Stimulated activated CD8-positive, alpha-beta memory T cell treated with anti-CD3 and anti-CD28 coated beads, Interleukin-4, amount 100 ng/mL, for 48 hours (primary cell): ENCODE measurements at places on chromosomes 4 and X.

GRCh38 chr4:103853146-103853545 is 133.4 kb upstream of the TACR3 start:
- DNase-seq = no peak

GRCh38 chr4:53752124-53752523 is 160.8 kb upstream of the LNX1 start:
- no peak for DNase-seq

- DNase-seq = no peak
Measured at GRCh38 chrX:45070116-45071007, 130.3 kb downstream of the DIPK2B start.

DNA sequence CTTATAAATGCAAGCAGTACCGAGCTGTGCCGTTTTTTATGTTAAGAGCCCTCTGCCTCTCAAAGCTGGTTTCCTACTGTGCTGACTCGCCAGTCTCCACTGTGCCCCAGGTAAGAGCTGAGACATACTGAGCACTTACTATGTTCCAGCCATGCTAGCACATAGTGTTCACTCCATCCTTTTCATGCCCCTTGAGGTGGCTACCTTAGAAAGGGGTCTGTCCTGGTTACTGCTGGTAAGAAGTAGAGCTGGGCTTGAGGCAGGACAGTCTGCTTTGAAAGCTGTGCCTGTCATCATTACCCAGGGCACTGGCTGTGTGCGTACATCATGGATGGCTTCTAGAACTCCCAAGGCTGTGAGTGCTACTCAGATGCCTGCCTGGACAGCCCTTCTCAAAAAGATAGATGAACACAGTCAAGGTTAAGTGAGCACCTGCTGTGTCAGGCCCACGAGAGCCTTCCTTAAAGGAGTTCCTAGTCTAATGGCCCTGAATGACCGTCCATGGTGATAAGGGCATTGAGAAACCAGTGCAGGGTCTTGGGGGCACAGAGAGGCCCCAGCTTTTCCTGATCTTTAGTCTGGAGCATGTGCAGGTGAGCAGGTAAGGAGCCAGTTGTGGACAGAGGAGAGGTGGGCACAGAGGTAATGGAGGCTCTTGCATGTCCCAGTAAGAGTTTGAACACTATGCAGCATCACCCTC is 1.6 kb downstream of the STK32B start:
- no peak for DNase-seq

DNA sequence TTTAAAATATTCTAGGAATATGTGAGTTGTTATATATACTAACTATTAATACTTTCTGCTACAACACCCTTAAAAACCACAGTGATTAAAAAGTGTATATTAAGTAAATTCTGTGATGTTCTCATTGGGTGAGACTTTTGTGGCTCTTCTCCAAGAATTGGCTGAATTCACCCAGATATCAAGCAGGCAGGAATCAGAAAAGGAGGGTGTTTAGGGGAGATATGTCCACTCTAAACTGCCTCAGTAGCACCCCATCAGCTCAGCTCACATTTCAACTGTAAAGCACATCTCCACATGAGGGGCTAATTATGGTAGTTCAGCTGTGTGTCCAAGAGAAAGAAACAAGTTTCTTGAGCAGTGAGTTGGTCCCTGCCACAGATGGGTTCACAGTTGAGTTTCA is 165.0 kb downstream of the GALNTL6 start:
- DNase-seq = no peak

DNA sequence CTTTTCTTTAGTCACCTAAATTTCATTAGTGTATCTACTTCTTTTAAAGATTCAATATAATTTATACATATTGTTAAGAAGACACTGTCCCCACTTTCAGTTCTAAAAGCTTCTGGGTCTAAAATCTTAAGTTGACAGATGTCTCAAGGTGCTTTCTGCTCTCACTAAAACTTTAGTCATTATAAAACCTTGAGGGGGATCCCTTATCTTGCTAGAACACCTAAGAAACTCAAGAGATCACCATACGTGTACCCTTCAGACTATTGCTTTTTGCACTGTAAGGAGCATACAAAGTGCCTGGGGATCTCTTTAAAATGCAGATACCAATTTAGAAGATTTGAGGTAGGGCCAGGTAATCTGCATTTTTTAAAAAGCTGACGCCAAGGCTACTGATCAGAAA is 30.1 kb downstream of the CYBB start:
- DNase-seq = no peak

- DNase-seq = no peak
Measured at GRCh38 chr4:105181259-105181658, 34.6 kb downstream of the TET2 start.

- DNase-seq = no peak
Measured at GRCh38 chr4:76365636-76366035, 55.3 kb downstream of the CCDC158 start.

GRCh38 chr4:123476089-123476488 is 79.5 kb downstream of the SPRY1 start:
- no peak for DNase-seq

DNA sequence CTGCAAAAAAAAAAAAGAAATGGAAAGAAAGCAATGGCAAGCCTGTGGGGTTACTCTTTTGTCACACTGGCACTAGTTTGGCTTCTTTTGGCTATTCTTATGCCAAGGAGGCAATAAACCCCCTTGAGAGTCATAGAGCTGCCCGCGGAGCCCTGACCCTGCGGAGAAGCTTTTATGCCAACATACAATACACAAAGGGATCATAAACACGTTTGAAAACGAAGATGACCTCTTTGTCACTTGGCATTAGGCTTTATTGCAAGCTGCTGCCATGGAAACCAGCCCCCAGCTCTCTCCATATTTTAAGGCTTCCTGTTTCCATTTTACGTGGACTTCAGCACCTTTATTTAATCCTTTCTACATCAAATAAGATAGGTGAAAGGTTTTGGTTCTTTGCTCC is 7.6 kb downstream of the NEUROG2 start:
- no peak for DNase-seq

DNA sequence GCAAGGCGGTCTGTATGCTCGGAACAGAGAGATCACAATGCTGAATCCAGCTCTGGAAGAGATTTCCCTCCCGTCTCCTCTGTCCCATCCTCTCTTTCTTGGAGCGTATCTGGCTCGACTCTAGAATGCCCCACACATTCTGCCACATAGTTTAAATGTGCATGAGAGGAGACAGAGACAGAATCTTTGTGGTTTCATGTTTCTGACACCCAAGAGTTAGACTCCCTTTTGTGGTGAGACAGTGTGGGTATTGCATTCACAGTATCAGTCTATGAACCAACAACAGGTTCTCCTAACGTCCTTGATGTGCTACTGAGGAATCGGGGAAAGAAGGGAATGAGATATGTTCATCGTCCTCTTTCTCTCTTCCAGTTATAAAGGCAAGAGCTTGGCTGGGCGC is 25.3 kb downstream of the FAM47E start:
- no peak for DNase-seq

GRCh38 chr4:21139327-21139726 is 439.1 kb downstream of the PACRGL start:
- DNase-seq = no peak

GRCh38 chr4:143281507-143282190 is 55.0 kb upstream of the GAB1 start:
- DNase-seq = no peak

GRCh38 chr4:20196476-20196875 is 55.2 kb upstream of the SLIT2 start:
- no peak for DNase-seq

- DNase-seq = no peak
Measured at GRCh38 chr4:66000510-66001117, 330.3 kb upstream of the EPHA5 start.

DNA sequence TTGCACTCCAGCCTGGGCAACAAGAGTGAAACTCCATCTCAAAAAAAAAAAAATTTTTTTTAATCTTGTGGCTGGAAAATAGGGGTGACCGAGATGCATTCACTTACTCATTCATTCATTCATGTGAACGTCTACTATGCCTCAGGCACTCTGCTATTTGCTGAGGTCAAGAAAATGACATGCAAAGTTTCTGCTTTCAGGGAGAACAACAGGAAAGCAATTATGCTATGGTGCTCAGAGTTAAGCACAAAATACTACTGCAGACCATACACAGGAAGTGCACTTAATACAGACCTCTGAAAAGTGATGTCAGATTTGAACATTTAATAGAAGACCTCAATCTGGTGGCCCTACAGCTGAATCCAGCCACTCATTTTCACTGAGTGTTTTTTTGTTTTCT is 59.6 kb upstream of the DUSP21 start:
- DNase-seq = no peak

DNA sequence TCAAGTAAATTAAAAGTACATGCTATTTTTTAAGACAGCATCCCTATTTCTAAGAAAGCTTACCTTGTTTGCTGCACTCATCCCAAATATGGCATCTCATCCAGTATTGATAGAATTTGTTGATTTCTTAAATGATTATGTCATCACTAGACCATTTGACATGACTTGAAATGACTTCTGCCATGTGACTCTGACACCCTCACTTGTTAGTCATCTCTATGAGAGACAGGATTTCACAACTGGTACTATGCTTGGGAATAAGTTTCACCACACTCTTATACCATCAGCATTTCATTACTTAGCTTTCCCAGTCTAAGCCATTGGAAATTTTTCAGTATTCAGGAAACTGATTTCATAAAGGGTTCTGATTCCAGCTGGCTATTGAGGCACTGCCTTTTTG is 55.3 kb downstream of the TMPRSS11F start:
- DNase-seq = no peak

DNA sequence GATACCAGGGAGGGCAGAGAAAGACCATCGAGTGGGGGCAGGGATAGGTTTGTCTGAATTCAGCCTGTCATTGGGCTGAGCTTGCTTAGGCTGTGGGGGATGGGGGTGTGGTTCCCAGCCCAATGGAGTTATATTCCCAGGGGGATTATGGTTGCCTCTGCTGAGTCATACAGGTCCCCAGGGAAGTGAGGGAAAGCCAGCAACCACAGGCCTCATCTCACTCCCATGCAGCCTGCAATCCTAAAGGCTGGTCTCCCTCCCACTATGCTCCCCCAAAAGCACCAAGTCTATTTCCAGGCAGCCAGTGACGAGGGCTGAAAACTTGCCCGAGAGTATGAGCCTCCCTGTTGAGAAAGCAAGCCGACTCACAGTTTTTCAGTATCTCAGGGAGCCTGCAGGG is 39.3 kb downstream of the AFM start:
- DNase-seq = no peak

GRCh38 chr4:113447769-113448168 is 313.8 kb downstream of the CAMK2D start:
- no peak for DNase-seq

- DNase-seq = no peak
Measured at GRCh38 chrX:38500141-38500540, 61.2 kb upstream of the TSPAN7 start.

DNA sequence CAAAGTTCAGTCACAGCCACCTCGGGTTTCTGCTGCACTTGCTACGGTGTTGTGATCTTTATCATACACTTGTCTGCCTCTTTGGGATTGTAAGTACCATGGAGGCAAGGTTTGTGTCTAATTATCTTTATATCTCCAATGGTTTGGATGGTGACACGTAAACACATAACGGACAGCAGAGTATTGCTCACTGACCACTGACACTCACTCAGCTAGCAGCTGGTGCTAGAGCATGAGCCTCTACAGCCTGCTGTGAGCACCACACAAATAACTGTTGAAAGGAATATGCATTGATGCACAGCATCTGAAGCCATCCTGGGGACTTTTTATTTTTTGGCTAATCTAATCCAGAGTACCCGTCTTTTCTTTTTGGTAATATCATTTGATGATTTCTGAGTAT is 156.0 kb downstream of the DCLK2 start:
- no peak for DNase-seq

GRCh38 chrX:44675362-44676024 is 132.8 kb upstream of the FUNDC1 start:
- DNase-seq = no peak

DNA sequence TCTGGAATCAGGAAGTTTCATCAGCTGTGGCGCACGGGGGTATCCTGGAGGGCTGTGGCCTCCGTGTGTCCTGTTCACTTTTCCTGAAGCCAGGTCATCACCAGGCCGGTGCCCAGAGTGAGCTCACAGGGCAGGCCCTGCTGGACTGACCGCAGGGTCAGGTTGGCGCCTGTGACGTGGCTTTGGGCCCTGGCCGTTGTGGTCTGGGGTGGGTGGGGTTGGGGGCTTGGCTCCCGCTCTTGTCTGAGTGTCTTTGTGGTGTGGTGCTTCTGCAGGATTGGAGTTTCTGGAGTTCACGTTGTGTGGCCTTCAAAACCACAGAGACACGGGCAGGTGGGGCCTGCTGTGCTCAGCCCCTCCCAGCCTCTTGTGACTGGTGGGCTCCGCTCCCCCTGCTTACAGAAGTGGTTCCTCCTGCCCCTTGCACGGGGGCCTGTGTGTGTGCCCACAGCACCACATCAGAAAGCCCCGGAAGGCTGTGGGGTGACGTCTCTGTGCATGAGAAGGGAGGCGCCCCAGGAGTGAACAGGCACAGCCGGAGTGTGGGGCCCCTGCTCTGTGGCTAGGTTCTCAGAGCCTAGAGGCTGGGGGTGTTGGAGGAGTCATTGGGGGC is 9.5 kb downstream of the RGS12 start:
- DNase-seq = peak; percentile 85

- no peak for DNase-seq
Measured at GRCh38 chr4:53514509-53514908, 76.8 kb downstream of the LNX1 start.

DNA sequence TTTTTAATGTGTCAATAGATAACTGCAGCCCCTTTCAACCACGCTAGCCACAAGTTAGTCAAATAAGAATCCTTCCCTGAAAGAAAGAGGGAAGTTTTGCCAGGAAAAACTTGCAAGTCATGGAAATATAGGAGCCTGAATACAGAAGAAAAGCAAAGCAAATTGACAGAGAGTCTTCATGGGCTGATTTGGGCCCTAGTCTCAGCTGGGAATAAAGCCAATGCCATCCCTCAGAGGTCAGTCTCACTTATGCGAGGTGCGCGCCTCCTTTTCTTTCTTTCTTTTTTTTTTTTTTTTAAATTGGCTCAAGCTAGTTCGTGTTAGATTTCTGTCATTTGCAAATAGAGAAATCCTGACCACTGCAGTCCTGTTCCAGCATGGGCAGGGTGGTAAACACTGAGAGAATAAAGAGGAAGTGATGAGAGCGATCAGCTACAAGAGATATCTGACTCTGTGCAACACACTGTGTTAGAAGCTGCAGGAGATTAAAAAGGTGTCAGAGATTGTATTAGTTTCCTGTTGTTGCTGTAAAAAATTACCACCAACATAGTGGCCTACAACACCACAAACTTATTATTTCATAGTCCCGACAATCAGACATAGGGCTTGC is 299.7 kb downstream of the LDB2 start:
- no peak for DNase-seq
